Kidney tubule cell (primary cell): ENCODE measurements at places on chromosomes 11 and 22.

- peak; percentile 82 for DNase-seq
Observed at GRCh38 chr11:40306938-40307548, 1152.4 kb downstream of the LRRC4C start.

GRCh38 chr11:20025332-20025840 lies 134.9 kb downstream of the DBX1 start:
- no peak for DNase-seq

DNA sequence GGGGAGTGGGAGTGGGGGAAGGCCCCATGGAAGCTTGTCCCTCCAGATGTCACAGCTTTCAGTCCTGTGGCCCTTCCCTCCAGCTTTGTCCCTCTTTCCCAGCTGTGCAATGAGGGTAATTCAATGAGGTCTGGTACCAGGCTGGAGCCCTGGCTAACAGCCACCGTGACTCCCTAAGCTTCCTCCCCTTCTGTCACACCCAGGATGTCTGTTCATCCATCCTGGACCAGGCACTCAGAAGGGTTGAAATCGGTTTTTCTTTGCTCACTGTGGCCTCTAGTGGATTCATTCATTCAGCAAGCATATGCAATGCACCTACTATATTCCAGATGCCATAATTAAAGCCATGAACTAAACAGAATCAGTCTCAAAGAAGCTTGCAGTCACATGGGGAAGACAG lies 38.7 kb downstream of the SYT13 start:
- DNase-seq = no peak

GRCh38 chr22:23563111-23563510 lies 17.0 kb downstream of the IGLL1 start:
- no peak for DNase-seq

- no peak for DNase-seq
Observed at GRCh38 chr11:125222494-125222893, 57.9 kb downstream of the PKNOX2 start.

- no peak for DNase-seq
Observed at GRCh38 chr11:100674212-100674611, 12.9 kb upstream of the ARHGAP42 start.

DNA sequence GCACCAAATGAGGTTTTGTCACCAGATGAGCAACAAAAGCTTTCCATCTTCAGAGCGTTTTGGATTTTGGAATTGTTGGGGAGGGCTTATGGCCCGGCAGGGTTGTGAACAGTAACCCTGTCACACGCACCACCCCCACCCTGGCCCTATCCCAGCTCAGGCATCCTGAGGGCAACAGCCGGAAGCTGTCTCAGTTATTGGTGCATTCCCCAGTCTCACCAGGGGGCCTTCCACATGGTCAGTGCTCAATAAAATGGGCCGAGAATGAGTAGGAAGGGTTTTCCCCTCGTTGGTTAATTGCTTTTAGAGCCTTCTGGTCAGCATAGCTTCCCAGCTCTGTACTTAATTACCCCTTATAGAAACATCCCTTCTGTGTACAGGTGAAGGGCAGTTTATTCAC lies 46.0 kb downstream of the LRP5 start:
- DNase-seq = peak; percentile 75

DNA sequence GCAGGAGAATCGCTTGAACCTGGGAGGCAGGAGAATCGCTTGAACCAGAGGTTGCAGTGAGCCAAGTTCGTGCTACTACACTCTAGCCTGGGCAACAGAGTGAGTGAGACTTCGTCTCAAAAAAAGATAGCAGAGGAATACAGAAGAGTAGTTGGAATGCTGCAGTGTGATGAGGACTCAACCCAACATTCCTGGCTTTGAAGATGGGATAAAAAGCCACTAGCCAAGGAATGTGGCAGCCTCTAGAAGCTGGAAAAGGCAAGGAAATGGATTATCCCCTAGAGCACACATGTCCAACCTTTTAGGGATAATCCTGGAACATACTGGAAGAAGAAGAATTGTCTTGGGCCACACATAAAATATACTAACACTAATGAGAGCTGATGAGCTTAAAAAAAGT lies 13.9 kb downstream of the SLC25A17 start:
- no peak for DNase-seq

DNA sequence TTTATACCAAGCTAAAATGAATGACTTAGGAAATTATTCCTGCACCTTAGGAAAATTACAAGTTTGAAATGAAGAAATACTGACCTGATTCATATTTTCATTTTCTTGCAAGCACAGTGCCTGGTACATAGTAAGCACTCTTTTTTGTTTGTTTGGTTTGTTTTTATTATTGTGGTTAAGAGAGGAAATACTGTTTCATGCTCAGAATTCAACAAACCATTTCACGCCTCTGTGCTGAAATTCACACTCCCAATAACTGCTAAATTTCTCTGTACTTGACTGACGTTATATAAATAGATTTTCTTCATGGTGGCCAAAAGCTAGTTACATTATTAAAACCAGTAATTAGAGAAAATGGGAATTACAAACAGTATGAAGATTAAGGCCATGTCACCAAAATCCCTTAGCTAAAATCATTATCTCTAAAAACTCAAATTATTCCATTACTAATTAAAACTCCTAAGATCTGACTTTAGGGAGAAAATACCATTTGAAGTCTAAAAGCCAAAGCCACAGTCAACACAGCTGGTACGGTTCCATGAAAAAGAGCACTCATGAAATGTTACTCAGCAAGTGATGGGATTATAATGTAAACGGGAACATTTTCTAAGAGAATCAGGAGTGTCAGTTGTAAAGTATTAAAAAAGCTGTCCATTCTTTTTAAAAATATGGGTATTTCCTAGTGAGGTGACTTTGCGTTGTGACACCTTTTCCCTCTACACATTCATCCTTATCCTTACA lies 77.8 kb upstream of the DDI1 start:
- DNase-seq = no peak

GRCh38 chr11:61670626-61671025 lies 9.6 kb upstream of the DAGLA start:
- no peak for DNase-seq

GRCh38 chr22:19058713-19059451 lies 63.3 kb downstream of the DGCR2 start:
- DNase-seq = no peak

- no peak for DNase-seq
Observed at GRCh38 chr11:8638300-8638699, 44.2 kb downstream of the TRIM66 start.

GRCh38 chr11:2923446-2924375 lies 5.5 kb downstream of the PHLDA2 start:
- DNase-seq = no peak
